Hematopoietic multipotent progenitor cell treated with erythropoietin and hydrocortisone succinate and interleukin-3 and kit ligand, for 8 days (in vitro differentiated cells): ENCODE measurements at places on chromosomes 2 and 18.

DNA sequence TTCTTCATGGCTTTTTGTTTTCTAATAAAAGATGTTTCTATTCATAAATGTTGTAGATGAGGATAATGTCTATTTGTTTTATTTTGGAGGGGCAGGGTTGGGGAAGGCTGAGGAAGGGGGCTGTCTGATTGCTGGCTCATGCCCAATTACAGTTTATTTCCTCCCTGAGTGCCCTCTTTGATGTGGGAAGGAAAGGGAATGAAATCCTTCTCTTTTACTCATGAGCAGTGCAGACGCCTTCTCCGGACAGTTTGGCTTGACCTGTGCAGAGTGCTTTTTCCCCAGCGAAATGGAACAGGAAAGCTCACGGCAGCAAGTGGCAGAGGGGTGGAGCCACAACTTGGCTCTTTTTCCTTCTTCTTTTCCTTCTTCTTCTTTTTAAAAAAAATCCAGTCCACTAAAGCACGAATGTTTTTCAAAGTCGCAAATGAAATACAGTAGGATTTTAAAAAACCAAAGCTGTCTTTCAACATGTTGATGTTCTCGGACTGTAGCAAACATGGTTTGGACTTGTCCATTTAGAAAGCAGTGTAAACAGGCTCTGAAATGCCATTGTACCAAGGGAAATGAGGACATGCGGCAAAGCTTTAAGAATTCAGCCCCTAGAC lies 34.5 kb downstream of the RAB31 start:
- no peak for DNase-seq

- DNase-seq, result no peak
Measured at GRCh38 chr2:127853671-127854070, 4.3 kb downstream of the POLR2D start.

DNA sequence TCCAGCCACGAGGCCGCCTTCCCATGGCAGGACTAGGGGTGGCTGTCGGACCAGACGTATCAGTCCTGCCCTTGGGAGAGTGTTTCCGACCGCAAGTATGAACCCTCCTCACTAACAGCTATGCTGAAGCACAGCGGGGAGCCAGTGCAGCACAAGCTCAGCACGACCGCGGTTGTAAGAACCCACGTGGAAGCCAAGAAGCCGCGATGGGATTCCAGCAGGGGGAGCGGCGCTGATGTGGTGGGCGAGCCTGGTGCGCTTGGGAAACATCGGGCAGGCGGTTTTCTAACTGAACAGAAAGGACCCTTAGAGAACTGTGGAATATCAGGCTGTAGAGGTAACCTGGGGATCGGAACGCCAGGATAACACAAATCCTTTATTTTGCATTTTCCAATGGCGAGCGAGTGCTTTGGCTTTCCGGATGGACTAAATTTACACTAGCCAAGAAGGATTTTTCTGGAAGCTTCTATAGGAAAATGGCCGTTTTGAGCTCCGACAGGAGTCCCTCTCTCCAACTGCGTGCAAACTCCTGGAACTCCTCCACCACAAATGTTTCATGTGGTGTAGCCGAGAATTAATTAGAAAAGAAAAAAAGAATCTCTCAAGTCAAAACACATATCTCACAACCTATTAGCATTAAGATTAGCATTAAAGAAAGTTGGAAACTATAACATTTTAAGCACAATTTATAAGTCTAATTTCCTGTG lies 132.0 kb upstream of the MYCN start:
- DNase-seq, result no peak

DNA sequence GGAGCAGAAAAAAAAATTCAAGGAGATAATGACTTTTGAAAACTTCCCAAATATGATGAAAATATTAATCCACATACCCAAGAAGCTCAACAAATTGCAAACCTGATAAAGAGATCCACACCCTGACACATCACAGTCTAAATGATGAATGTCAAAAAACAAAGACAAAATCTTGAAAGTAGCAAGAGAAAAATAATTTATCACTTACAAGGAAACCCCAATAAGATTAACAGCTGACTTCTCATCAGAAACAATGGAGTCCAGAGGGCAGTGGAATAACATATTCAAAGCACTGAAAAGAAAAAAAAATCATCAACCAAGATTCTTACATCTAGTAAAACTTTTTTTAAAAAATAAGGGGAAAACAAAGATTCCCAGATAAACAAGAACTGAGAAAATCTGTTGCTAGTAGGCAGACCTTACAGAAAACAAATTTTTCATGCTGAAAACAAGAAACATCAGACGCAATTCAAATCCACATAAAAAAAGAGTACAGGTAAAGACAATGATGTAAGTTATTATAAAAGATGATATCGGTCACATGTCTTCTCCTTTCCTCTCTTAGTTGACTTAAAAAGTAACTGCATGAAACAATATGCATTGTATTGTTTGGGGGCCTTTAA lies 21.3 kb downstream of the SLC66A2 start:
- DNase-seq, result no peak

GRCh38 chr18:46366751-46367376 lies 262.7 kb downstream of the HAUS1 start:
- no peak for DNase-seq

- no peak for DNase-seq
Measured at GRCh38 chr2:34899079-34899478, 1300.0 kb upstream of the FAM98A start.

GRCh38 chr2:4217737-4218136 lies 514.4 kb downstream of the DCDC2C start:
- no peak for DNase-seq

GRCh38 chr2:213149949-213150314 lies 1.5 kb downstream of the IKZF2 start:
- DNase-seq, result no peak

- DNase-seq, result no peak
Measured at GRCh38 chr2:62158444-62159121, 37.3 kb upstream of the B3GNT2 start.

GRCh38 chr2:47174733-47175361 lies 19.7 kb upstream of the STPG4 start:
- DNase-seq, result peak; percentile 79
